AG08395 (cell line): ENCODE measurements at places on chromosomes 6 and 20.
A peak's percentile ranks its signal among the peaks of the same experiment; 100 is the strongest.

DNA sequence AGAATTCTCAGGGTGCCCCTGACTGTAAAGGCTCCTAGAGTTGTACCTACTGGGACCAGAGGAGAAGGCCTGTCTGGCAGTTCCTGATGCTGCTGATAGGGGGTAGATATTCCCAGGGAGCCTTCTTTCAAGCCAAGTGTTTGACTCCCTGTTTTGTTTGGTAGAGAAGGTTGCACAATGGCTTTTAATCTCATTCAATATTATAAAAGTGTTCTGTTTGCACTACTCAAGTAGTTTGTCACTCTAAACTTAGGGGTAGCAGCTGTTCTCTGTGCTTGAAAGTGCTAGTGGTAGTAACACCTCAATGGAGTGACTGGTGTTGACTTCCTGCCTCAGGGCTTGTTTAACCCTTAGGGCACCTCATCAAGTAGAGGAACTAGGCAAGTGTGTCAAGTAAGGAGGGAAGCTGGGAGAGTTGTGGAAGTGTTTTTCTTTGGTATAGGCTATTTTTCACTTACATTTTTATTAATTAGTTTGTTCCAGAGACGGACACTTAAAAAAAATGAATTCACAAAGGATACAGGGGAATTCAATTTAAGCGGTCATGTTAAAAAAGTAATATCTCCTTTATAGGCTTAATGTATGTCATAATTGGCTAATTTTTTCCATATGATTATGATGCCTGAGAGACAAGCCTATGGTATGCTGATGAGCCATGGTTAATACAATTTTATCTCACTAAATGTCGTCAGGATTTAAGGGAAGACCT lies 38.1 kb downstream of the BICRAL start:
- peak; percentile 70 for DNase-seq

DNA sequence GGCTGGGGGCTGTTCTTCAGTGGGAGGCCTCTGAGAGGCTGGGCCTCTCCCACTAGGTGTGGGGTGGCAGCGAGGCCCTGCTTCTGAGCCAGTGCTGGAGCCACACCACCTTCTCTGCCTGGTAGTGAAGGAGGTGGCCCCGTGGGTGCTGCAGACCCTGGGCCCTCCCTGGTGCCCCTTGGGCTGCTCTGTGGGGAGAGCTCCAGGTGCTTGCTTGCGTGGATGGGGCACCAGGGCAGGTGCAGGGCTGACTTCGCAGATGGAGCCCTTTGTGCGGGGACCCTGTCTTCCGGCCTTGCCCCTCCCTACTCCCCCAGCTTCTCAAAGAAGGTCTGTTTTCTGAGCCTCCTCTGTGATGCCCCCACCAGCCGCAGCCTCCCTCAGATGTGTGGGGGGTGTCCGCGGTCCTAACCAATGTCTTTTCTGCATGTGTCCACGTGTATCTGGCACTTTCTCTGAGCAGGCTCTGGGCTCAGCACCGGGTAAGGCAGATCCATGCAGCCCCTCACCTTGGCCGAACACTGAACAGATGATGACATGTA lies 17.2 kb upstream of the MYT1 start:
- DNase-seq: no peak

GRCh38 chr6:145204301-145204700 lies 531.0 kb downstream of the EPM2A start:
- DNase-seq: no peak

GRCh38 chr20:57675773-57676172 lies 34.0 kb downstream of the PMEPA1 start:
- DNase-seq: no peak

- peak; percentile 64 for DNase-seq
Observed at GRCh38 chr6:16688984-16689636, 72.2 kb downstream of the ATXN1 start.

- DNase-seq: no peak
Observed at GRCh38 chr6:169051371-169051770, 202.3 kb downstream of the THBS2 start.

DNA sequence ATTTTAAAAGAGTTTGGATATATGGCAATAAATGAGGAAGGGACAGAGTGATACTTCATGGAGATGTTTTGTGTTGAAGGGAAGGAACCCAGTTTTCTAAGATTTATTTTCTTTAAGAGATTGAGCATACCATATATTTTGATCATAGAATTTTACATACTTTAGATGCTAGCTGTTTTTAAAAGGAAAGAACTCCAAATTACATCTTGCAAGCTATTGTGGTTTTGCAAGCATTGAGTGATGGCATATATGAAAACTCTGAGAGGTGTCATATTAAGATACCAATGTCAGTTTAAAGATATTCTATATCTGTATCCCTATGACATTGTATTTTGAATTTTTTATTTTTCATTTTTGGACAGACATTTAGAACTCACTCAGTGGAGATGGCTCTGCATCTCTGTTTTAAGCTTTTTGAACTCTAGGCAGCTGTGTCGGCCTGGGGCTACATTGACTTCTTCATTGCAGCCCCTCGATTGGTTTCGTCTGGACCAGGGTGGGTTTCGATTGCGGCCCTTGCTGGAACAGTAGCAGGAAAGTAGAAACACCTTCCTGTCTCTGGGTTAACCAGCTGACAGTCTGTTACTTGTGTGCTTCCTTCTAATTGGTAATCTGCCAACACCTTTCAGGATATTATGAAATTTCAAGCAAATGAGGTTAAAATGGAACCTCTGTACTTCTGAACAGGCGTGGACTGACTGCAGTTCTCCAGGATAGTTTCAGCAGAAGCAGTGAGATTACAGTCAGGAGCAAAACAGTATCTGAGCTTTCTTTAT lies 14.0 kb downstream of the IGF2R start:
- DNase-seq: no peak

DNA sequence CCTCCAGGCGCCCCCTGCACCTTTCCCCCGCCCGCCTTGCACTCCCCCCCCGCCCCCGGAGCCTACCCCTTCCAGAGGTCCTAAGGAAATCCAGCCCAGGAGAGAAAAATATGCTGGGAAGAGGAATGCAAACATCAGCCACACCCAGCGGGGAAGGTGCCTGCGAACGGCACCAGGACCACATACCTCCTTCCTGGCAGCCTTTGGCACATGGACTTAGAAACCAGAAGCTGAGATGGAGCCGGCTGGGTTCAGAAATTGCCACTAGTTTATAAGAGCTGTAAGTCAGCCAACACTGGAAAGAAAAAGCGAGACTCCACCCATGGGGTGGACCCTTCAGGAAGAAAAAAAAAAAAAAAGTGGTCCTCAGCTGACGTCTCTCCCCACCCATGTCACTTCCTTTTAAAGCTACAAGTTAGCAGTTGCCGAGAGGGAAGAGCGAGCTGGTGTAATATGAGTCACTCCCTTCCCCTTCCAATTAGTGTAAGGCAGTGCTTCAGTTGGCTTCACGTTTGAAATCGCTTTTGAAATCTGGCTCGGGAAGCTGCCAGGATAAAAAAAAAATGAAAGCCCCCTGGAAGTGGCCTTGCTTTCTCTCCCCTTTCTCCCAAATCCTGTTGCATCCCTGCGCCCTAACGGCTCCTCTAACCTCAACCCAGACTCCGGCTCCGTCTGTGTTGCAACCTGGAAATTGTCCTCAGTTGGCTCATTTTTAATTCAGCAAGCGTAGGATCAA lies at the start of gene AGPAT4:
Gene AGPAT4 (minus strand): TSS at position 310 of the 736 bp plus-strand sequence. CDS start 41,848 bp downstream, outside the sequence.
- DNase-seq: peak; percentile 97
